ENCODE measurements at places on chromosomes 2 and 18.

- DNase-seq, result no peak
These were observed 19.2 kb downstream of the CMPK2 start for GRCh38 chr2:6846540-6846939.

GRCh38 chr2:9763356-9764152 lies 79.7 kb upstream of the TAF1B start:
- no peak for DNase-seq

GRCh38 chr18:65792456-65793074 lies 41.8 kb downstream of the CDH7 start:
- no peak for DNase-seq

- DNase-seq, result no peak
These were observed 9.8 kb upstream of the RPL31 start for GRCh38 chr2:100992262-100992661.

DNA sequence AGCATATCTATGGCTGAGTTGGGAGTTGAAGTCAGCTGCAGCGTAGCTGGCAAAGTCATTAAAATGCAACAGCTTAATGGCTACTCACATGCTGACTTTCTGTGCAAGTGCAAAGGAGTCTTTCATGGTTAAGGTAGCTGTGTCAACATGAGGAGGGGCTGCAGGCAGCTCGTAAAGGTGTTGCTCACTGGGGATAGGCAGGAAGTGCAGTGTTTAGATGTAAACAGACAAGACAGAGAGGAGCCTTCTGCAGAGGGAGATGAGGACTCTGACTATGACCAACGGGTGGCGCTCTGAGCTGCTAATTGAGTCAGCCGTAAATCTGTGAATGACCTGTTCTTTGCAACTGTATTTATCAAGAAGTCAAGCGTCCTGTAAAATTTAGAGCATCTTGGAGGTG lies 22.3 kb upstream of the CAVIN2 start:
- DNase-seq, result no peak

GRCh38 chr2:127086990-127087790 lies 19.8 kb downstream of the BIN1 start:
- DNase-seq, result no peak

DNA sequence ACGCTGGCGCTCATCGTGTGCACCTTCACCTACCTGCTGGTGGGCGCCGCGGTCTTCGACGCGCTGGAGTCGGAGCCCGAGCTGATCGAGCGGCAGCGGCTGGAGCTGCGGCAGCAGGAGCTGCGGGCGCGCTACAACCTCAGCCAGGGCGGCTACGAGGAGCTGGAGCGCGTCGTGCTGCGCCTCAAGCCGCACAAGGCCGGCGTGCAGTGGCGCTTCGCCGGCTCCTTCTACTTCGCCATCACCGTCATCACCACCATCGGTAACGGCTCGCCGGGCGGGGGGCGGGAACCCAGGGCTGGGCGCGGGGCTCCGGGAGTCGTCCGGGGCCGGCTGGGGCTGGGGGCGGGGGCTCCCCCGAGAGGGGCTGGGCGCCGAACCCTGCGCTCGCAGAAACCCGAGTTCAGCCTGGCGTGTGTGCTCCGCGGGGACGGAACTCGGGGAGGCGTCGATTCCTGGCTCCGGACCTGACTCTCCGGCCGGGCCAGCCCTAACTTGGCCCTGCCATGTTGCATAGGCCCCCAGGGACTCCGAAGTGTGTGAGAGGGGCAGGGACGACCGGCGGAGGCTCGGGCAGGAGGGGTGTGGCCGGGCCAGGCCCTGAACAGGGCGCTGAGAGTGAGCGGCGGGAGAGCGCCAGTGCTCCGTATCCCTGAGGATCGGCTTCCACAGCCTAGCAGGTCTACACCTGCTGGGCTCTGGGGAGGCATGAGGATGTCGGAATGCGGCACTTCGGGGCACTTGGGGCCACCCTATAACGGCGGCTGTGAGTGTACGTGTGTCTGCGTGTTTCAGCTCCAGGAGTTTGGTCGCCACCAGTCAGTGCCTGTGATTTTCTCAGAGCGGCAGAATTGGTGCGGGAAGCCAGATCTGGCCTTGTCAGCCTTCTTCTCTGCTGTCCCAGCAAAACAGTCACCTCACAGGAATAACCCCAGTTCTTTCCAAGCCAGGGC lies 651 bp downstream of the KCNK3 start:
- no peak for DNase-seq

GRCh38 chr18:76499637-76500340 lies 4.7 kb upstream of the ZNF516 start:
- DNase-seq, result no peak

DNA sequence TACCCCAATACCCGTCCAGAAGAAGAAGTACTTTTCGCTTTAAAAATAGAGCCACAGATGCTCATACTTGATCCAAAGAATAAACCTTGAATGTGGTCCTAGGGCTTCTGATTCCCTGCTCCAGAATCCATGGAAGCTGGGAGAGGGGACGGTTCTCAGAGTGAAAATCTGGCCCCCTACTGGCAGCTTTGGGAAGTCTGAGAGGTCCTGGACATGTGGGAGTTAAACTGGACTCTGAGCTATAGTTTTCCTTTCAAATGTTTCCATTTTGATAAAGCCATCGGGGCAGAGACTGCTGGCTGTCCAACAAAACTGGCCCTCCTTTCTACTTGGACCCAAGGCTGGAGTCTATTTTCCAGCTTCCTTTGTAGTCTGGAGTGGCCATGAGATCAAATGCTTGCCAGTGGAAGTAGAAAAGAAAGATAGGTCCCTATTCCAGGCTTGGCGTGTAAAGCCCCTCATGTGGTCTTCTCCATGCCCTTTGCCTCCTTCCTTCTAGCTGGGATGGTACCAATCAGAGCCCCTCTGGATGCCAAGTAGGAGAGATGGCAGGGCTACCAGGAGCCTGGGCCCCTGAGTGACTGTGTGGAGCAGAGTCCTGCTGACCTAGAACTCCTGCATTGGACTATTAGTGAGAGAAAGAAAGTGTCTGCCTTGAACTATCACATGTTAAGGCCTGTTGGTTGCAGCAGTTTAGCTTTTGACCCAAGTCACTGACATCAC lies 37.7 kb upstream of the TBC1D8 start:
- DNase-seq, result no peak

- no peak for DNase-seq
These were observed 315.4 kb downstream of the CYRIA start for GRCh38 chr2:16350211-16350610.

DNA sequence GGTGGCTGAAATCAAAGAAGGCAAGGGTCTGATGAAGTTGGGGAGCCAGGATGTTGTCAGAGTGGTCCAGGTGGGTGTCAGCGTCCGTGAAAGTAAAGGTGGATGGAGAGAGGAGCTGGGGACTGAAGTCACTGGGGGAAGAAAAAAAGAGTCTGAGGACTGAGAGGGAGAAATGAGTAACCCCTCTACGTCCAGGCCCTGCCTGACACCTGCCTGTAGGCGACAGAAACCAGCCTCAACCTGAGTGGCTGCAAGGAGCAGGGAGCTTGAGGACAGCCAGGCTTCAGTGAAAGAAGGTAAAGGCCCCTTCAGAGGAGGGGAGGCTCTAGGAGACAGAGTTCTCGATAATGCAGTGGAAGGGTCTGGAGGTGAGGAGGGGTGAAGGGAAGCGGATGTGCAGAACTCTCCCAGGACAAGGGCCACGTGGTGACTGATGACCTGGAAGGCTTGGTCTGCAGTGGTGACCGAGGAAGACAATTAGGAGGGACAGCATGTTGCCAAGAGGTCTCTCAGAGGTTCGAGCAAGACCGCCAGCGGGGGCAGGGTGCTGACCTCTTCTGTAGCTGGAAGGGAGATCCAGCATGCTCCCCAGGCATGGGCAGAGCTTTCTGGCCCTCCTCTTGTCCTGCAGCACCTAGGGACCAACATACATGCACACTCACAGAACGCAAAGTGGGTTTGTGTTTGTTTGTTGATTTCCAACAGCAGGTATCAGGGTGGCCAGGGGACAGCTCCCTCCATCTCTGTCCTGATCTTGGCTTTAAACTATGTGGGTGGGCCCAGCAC lies 86.6 kb upstream of the TMEM247 start:
- no peak for DNase-seq

DNA sequence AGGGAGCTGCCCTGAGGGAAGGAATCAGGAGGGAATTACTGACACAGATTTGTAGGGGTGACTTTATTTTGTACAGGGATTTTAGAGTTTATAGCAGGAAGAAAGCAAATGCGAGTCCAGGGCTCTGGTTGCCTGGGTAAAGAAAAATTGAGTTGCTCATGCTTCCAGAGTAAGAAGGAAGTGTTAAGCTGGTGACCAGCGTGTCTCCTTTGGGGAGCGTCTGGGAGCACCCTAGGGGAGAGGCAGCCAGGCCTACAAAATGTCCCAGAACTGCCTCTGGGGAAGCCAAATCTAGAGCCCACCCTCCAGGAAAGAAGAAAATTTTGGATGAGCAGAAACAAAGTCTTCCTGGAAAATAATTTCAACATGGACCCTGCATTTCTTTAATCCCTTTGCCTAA lies 147.0 kb downstream of the VAPA start:
- DNase-seq, result no peak

GRCh38 chr2:231713730-231714638 lies 5.7 kb downstream of the PTMA start:
- peak; percentile 69 for DNase-seq

DNA sequence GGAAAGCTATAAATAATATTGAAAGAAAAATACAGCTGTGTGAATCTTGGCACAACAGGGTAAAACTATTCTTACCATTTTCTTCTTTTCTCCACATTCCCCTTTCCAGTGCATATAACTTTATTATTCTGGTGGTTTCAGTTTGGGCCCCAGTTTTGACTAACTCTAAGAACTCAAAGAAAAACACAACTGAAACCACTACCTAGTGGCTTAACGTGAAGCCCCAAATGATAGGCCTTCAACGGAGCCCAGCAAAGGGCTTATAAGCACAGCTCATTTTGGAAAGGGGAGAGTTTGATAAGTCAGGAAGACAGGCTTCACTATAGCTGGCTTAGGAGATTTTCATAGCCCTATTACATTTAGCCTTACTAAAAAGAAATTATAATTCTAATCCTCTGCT lies 62.4 kb downstream of the PPP1R1C start:
- DNase-seq, result no peak

- no peak for DNase-seq
These were observed 55.5 kb downstream of the SLC9A2 start for GRCh38 chr2:102674836-102675235.

DNA sequence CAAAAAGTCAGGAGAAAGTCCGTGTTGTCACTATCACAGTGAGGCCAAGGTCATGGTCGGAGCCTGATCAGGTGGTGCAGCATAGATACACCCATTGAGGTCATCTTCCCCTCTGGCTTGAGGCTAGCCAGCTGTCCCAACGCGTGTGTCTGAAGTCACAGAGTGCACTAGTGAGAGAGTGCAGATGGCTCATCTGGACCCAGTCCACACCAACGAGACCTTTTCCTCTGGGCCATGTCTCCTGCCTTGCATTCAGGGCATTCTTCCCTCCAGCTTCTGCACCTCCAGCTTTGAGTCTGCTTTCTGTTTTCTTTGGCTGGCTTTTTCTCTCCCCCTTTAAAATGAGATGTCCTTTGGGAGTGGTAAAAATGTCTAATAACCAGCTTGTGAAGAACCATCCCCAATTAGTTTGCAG lies 146.9 kb downstream of the TDRD15 start:
- no peak for DNase-seq

- no peak for DNase-seq
These were observed 292.5 kb downstream of the MTX2 start for GRCh38 chr2:176561706-176562105.

- DNase-seq, result no peak
These were observed 367.9 kb downstream of the THSD7B start for GRCh38 chr2:137133225-137133624.

GRCh38 chr2:7927691-7928090 lies 754.2 kb upstream of the ID2 start:
- DNase-seq, result no peak

- DNase-seq, result no peak
These were observed 189.9 kb upstream of the GALNT5 start for GRCh38 chr2:157067562-157067961.

DNA sequence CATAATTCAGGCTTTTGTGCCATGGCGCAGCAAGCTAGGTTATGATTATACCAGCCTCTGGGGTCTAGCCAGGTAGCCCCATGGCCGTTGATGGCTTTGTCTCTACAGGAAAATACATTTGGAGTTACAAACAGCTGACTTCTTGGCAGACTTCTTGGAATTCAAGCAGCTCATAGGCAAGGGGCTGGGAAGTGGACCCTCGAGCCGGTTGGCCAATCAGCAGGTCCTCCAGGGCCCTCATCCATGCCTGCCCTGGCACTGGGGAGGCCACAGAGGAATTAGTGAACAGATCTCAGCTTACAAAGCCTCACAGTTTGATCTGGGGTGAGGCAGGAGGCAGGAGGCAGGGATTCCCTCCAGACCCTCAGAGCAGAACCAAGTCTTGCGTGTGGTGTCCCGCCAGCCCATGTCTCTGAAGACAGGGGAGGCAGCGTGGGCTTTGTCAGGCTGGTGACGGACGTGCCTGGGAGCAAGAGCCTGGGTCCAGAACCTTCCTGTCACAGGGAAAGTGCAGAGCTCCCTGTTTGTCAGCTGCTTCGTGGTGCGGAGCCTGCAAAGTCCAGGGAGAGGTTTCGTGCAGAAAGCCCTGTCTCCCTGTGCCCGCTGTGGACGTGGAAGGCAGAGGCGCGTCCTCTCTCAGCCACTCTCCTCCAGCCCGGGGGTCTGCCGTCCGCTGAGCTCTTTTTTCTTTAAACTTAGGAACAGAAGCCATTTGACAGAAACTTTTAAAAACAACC lies 131.7 kb downstream of the KLHL29 start:
- DNase-seq, result no peak

- no peak for DNase-seq
These were observed 6.9 kb downstream of the PRKD3 start for GRCh38 chr2:37317746-37318145.

GRCh38 chr2:46381263-46381849 lies 84.1 kb downstream of the EPAS1 start:
- DNase-seq, result no peak

DNA sequence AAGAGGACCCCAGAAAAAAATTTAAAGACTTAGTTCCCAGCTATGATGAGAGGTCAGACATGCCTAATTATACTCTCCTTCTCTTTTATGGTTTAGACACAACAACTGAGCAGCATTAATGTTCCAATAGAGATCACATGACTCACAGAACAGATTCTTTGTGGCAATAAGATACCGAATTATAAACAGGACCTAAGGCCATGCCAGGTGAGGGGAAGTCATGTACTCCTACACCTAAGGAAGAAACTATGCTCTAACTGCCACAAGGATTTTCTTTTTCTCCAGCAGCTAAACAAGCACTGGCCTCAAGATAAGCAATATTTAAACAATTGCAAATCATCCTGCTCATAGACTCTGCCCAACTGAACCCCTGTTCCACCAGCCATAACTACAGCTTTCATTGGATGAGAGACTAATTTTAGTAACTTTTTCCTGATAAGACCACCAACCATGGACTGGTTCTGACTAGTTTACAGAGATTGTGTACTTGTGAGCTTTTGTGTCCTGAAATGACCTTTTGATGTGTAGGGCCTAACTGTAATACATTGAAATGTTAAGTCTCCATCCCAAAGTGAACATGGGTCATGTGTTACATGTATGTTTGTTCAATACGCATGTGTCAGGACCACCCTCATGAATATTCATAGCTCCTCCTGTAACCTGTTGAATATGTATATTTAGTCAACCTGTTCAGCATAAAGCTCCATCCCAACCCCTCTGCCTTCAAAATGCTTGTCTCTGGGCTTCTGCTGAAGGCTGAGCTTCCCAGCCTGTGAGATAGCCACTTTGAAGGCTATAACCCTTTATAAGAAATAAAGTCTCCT lies 21.6 kb upstream of the NFE2L2 start:
- DNase-seq, result no peak

Data from activated CD8-positive, alpha-beta memory T cell treated with anti-CD3 and anti-CD28 coated beads for 4 hours (primary cell).